ENCODE measurements at places on chromosomes 5 and 9.

GRCh38 chr5:14684757-14685156 lies 20.2 kb downstream of the OTULIN start:
- no peak for DNase-seq

DNA sequence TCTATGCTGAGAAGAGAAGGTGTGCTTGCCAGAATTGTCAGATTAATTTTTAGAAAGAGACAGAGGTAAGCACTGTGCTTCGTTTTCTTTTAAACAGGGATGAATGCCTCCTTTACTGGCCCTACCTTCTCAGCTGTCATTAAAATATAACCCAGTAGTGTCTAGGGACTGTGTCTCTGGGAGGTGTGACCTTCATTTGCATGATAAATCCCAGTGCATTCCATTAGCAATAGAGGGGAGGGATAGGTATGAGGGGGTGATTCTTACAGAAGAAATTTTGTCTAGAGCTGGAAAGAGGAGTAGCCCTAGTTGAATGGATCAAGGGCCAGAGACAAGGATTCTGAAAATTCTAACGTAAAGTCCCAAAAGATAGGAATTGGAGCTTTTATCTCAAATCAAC lies 351.5 kb downstream of the BNC2 start:
- no peak for DNase-seq

DNA sequence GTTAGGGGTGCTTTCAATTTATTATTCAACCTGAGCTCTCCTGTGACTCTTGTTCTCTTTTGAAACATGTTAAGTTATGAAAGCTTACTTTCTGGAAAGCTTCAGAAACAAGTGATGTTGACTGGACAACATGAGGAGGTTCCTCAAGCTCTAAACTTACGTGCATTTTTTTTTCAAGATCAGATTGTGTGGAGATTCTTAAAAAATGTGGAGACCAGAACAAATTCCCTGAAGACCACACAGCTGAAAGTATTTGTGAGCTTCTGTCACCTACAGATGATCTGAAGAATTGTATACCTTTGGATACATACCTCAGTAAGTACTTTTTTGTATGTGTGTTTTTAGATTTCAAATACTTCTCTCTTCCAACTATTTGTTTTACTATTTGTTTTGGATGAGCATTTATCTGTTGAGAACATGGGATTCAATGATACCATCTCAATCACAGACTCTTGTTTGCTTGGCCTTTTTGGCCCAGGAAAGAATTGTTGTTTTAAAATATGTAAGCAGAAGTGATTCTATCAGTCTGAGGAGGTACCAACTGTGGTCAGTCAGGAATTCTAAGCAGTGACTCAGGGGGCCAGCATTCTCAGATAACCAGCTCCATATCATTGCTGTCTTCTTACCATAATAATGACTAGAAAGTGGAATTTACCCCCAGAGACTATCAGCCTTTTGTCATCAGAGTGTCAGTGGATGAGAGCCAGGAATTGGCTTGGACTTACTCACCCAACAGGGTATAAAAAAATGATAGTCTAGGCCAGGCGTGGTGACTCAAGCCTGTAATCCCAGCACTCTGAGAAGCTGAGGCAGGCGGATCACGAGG lies 34.4 kb upstream of the GLIPR2 start:
- no peak for DNase-seq

GRCh38 chr5:97888439-97888838 lies 705.4 kb upstream of the RIOK2 start:
- DNase-seq = no peak

GRCh38 chr9:93041108-93041802 lies 17.2 kb upstream of the SUSD3 start:
- DNase-seq = no peak

DNA sequence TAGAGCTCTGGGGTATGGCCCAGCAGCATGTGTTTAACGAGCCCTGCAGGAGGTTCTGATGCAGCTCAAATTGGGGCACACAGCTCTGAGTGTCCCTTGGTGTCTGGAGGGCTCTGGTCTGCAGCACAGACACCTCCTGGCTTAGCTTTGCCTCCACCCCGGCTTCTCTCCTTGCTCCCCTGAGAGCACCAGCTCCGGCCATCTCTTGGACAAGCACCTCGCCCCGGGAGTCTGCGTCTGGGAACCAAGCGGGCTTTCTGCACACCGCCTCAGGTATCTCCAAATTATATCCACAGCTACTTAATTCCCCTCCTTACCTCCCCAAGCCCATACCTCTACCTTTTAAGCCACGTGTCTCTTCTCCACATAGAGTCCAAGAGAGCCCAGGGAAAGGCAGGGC lies 83.7 kb upstream of the IRX4 start:
- DNase-seq = no peak

GRCh38 chr9:37486256-37486615 lies 488 bp downstream of the POLR1E start:
- no peak for DNase-seq
